Caco-2 (cell line): ENCODE measurements at places on chromosomes 1 and 21. TPM values are rescaled to one million over a fixed set of nuclear protein-coding genes. Genes with fewer than 3 reads are reported as not detected.

DNA sequence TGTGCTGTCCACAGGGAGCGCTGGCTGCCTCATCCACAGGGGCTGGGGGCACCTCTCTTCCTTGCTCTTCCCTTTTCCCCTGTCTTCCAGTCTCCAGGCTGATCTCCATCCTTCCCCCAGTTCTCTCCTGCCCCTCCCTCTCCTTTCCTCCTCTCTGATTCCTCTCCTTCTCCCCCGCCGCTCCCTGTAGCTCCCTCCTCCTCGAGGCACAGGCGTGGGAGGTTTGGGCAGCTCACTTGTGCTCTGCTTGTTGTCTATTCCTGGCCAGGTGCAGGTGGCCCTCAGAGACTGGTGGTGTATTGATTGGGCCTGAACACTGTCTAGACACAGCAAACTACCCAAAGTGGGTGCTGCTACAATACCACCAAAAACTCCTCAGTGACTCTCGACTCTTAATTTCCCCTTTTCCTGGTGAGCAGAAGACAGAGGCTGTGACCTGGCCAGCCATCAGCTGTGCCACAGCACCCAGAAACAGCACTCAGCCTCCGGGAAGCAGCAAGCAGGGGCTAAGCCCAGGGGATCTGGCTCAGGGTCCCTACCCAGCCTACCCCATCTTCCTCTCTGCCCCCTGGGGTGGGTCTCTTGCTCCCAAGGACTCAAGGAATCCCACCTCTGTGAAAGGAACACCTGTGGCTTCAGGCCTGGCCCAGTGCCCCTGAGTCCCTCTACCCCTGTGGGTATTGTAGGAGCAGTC is 93.3 kb downstream of the DDX20 start:
- no peak for DNase-seq

DNA sequence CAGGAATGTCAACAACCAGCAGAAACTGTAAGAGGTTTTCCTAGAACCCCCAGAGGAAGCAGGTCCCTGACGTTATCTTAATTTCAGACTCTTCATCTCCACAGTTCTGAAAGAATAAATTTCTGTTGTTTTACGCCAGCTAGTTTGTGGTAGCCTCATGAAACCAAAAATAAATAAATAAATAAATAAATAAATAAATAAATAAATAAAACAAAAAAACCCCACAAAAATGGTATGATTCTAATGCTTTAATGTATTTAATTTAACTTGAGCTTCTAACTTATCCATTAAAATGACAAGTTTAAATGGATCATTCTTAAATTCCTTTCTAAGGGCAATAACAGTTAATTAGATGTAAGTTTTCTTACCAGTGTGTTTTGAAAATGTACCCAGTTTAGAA is 293.8 kb upstream of the ADAMTS5 start:
- DNase-seq, result no peak

DNA sequence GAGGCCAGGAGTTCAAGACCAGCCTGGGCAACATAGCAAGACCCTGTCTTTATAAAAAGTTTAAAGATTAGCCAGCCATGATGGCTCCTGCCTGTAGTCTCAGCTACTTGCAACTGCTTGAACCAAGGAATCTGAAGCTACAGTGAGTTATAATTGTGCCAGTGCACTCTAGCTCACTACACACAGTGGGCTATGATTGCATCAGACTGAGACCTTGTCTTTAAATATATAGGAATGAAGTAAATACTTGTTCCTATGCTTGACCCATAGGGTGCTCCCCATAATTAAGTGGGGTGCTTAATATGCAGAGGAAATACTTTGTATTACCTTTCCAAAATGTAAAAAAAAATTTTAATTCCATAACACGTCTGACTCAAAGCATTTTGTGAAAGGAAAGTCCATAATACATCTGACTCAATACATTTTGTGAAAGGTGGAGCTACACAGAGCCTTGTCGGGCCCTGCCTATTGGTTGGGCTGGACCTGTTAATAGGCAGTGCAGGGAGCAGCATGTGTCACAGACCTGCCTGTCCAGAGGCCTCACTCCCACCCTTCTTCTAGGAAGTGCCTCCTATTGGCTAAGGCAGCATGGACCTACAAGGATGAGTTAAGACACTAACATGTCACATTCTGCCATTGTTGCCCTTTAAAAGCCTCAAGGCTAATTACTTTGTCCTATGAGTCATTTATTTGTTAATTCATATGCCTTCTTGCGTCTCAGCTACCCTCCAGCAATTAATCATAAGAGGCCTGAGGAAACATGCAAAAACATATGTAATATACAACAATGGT is 33.6 kb downstream of the CD58 start:
- no peak for DNase-seq

GRCh38 chr1:45789601-45790000 is 13.8 kb upstream of the MAST2 start:
- no peak for DNase-seq

DNA sequence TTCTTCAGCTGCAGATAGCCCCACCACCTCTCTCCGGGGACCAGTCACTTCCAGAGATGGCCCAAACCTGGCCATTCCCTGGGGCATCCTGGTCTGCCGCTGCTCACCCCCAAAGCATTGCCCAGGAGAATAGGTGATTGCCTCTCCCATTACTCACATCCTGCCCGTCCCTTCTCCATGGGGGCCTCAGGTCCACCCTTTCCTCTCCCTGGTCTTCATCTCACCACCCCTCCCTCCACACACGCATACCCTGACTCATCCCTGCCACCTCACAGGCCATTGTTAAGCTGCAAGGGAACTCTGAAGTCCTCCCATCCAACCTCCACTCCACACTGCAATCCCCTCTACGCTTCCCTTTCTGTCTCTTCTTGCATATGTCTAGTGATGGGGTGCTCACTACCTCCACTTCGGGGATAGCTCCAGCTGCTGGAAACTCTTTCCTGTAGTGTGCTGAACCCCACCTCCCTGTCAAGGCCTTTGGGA is at the start of gene PLEKHG5:
PLEKHG5 (minus strand) TSS at position 188 of the 483 bp plus-strand sequence. CDS start 14,096 bp downstream, outside the sequence.
- DNase-seq, result no peak

Gene PCAT6
- 1.4 TPM in 1 of 2 replicates, not detected in the other for total RNA-seq
